ENCODE measurements at places on chromosomes 5 and 9.
A peak's percentile ranks its signal among the peaks of the same experiment; 100 is the strongest.

- DNase-seq: no peak
- H3K27ac ChIP-seq: peak overlapping the region; percentile 84
- H3K4me3 ChIP-seq: no peak overlapping the region
- H3K27me3 ChIP-seq: no peaks in the 10 kb centered on the region
These were observed 12.3 kb downstream of the RXRA start for GRCh38 chr9:134338394-134339182.

DNA sequence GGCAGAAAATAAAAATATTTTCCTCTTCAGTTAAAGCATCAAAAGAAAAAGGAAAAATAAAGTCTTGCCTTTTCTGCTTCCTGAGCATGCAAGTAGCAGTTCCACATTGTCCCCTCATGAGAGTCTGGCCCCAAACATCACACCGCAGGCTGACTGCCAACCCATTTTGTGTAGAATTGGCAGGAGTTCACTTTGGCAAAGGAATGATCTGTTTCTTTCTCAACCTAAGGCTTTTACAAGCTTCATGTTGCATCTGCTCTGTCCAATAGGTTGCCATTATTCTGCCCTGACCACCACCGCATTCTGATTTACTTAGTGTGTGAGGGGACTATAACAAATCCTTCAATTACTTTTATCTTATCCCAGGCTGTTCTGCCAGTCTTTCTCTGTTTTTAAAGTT lies 249.5 kb downstream of the ISL1 start:
- no peaks in the 10 kb centered on the region for H3K4me1 ChIP-seq
- no peak overlapping the region for H3K27ac ChIP-seq
- no peaks in the 10 kb centered on the region for H3K36me3 ChIP-seq

DNA sequence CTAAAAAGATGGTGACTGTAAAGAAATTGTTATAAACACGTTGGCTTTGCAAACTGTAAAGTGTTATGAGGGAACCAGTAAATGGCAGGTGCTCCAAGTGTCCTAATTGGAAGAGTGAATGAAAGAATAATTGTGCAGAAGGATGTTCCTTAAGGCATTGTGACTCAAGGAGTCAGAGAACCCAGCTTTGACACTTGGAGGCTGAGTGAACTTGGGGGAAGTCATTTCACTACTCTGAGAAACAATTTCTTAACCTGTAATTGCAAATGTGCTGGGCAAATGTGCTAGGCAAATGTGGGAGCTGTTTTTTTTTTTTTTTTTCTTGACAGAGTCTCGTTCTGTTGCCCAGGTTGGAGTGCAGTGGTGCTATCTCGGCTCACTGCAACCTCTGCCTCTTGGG lies 84.0 kb upstream of the TNFSF8 start:
- H3K4me1 ChIP-seq: no peaks in the 10 kb centered on the region
- no peaks in the 10 kb centered on the region for H3K36me3 ChIP-seq
- no peak overlapping the region for H3K27ac ChIP-seq
- no peak for DNase-seq

- H3K4me1 ChIP-seq: no peaks in the 10 kb centered on the region
- no peak for DNase-seq
- no peaks in the 10 kb centered on the region for H3K27me3 ChIP-seq
- no peak overlapping the region for H3K4me3 ChIP-seq
- no peak overlapping the region for H3K27ac ChIP-seq
These were observed 30.0 kb upstream of the ZNF366 start for GRCh38 chr5:72537166-72537565.

GRCh38 chr9:135530146-135530545 lies 8.9 kb downstream of the LCN1 start:
- DNase-seq: no peak
- H3K27ac ChIP-seq: no peak overlapping the region
- H3K4me1 ChIP-seq: no peaks in the 10 kb centered on the region

- H3K27me3 ChIP-seq: no peaks in the 10 kb centered on the region
- no peaks in the 10 kb centered on the region for H3K36me3 ChIP-seq
- peaks cover 38% of the 10 kb centered on the region for H3K4me1 ChIP-seq
- H3K27ac ChIP-seq: peak overlapping the region; percentile 82
These were observed 55.4 kb upstream of the PPARGC1B start for GRCh38 chr5:149674686-149675085.

GRCh38 chr9:22840641-22841040 lies 394.0 kb downstream of the DMRTA1 start:
- no peak overlapping the region for H3K4me3 ChIP-seq
- H3K36me3 ChIP-seq: no peaks in the 10 kb centered on the region
- no peak for DNase-seq
- no peaks in the 10 kb centered on the region for H3K4me1 ChIP-seq
- no peak overlapping the region for H3K27ac ChIP-seq
- H3K27me3 ChIP-seq: no peaks in the 10 kb centered on the region

GRCh38 chr5:172077664-172078425 lies 71.4 kb upstream of the FBXW11 start:
- no peaks in the 10 kb centered on the region for H3K4me1 ChIP-seq
- DNase-seq: peak; percentile 43
- H3K36me3 ChIP-seq: no peaks in the 10 kb centered on the region
- H3K27me3 ChIP-seq: no peaks in the 10 kb centered on the region
- H3K27ac ChIP-seq: no peak overlapping the region

- no peaks in the 10 kb centered on the region for H3K36me3 ChIP-seq
- H3K4me3 ChIP-seq: no peak overlapping the region
- H3K27ac ChIP-seq: no peak overlapping the region
- H3K27me3 ChIP-seq: no peaks in the 10 kb centered on the region
These were observed 53.7 kb upstream of the BOD1 start for GRCh38 chr5:173670130-173670651.

DNA sequence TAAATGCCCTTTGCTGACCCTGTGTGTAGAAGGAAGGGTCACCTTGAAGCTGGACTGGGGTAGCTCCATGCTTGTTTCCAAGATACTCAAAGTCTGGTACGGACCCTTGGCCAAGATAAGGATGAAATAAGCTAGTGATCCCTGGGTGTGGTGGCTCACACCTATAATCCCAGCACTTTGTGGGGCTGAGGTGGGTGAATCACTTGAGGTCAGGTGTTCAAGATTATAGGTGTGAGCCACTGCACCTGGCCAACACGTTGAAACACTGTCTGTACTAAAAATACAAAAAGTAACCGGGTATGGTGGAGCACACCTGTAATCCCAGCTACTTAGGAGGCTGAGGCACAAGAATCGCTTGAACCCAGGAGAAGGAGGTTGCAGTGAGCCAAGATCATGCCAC lies 33.3 kb downstream of the ACOT12 start:
- H3K36me3 ChIP-seq: no peaks in the 10 kb centered on the region
- no peak overlapping the region for H3K27ac ChIP-seq
- H3K4me1 ChIP-seq: peaks cover 23% of the 10 kb centered on the region
- H3K4me3 ChIP-seq: no peak overlapping the region

DNA sequence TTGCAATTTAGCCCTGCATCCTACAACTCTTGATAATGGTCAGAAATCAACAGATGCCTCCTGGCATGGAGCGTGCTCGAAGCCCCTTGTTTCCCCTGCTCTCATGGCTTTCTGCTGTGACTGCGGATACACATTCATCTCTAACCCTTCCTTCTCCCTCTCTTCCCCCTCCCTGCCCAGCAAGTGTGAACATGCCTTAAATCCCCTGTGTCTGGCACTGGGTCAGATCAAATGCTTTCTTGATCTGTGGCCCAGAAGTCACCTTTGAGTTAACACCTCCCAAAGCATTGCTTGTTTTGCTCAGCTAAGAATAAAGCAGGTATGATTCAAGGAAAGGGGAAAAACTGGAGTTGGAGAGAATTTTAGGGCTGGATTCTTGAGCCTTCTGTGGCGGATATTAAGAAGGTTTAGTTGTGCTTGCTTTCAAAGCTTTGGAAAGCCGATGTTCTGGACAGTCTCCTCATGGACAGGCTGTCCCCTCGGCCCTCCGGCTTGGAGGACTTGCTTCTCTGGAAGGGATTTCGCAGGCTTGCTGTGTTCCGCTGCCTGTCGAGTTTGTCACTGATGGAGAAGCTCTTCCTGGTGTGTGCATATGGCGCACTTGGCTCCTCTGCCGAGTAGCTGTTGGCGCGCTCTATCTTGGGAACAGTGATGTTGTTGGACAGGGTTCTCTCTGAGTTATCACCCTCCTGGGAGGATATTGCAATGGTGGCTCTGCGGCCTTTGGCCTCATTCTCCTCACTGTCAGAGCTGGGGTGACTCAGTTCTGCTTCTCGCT lies 121.3 kb upstream of the KLF9 start:
- H3K4me1 ChIP-seq: no peaks in the 10 kb centered on the region
- no peak overlapping the region for H3K4me3 ChIP-seq
- H3K27ac ChIP-seq: no peak overlapping the region
- DNase-seq: no peak

DNA sequence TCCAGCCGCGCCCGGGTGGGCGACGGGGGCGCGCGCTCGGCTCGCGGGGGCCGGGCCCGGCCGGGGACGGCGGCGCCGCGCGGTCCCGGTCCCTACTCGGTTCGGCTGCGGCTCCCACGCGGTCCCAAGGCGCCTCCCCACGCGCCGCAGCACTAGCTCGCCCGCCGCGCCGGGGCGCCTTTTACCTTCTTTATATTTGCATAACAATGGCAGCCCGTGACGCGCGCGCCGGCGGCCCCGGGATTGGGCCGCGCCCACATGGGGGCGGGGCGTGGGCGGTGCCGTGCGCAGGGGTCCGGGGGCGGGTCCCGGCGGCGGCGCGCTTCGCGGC lies at the start of gene NRARP:
NRARP (minus strand) TSS at position 154 of the 331 bp plus-strand sequence. CDS start 343 bp downstream, outside the sequence.
- no peaks in the 10 kb centered on the region for H3K36me3 ChIP-seq
- DNase-seq: peak; percentile 95
- H3K4me1 ChIP-seq: peaks cover 74% of the 10 kb centered on the region
- peaks cover 39% of the 10 kb centered on the region for H3K27me3 ChIP-seq

DNA sequence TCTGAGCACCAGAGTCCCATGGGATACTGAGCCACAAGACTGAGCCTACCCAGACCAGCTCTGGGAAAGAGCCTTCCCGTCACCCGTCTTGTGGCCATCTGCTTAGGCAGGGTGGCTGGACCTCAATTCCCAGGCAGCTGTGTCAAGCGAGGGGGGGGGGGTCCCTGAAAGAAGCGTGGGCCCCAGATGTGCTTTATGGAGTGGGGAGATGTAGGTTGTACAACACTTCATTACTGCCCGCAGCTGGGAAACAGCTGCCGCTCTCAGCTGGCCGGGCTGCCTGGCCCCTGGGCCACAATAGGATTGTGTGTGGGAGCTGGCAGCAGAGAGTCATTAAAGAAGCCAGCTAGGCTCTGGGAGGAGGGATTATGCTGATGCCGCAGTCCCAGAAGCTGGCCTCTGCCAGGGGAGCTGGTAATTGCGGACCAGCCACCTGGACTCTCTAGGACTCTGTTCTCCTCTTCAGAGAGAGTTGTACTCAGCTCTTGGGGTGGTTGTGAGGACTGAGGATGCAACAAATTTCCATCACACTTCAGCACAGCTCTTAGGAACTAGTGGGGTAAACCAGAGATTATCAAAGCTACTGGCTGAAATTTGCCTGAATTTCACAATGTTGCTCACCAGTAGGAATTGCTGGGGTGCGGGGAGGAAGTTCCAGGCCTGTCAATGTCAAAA lies 145.4 kb downstream of the GADD45G start:
- H3K4me1 ChIP-seq: no peaks in the 10 kb centered on the region
- no peak for DNase-seq
- peak overlapping the region; percentile 4 for H3K27ac ChIP-seq
- no peaks in the 10 kb centered on the region for H3K27me3 ChIP-seq
- H3K4me3 ChIP-seq: no peak overlapping the region
- H3K36me3 ChIP-seq: no peaks in the 10 kb centered on the region

GRCh38 chr5:56161927-56162326 lies 71.2 kb downstream of the ANKRD55 start:
- no peaks in the 10 kb centered on the region for H3K36me3 ChIP-seq
- H3K4me3 ChIP-seq: no peak overlapping the region
- H3K4me1 ChIP-seq: peaks cover 13% of the 10 kb centered on the region

DNA sequence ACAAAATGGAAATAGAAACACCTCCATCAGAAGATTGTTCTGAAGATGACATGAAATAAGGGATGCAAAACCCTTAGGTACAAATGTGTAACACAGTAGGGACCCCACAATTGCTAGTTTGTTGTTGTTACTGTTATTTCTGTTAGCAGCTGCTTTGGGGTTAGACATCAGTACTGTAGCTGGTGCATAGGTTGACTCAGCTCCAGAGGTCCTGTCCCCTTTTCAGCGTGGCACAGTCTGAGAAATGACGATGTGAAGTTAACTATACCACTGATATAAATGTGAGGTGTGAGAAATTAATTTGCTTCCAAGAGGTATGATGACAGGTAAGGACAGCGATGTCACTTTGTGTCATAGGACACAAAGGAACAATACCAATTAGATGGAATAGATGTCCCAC lies 384.6 kb upstream of the KLF4 start:
- no peak overlapping the region for H3K4me3 ChIP-seq
- no peaks in the 10 kb centered on the region for H3K4me1 ChIP-seq
- no peaks in the 10 kb centered on the region for H3K36me3 ChIP-seq
- H3K27me3 ChIP-seq: no peaks in the 10 kb centered on the region
- no peak overlapping the region for H3K27ac ChIP-seq

DNA sequence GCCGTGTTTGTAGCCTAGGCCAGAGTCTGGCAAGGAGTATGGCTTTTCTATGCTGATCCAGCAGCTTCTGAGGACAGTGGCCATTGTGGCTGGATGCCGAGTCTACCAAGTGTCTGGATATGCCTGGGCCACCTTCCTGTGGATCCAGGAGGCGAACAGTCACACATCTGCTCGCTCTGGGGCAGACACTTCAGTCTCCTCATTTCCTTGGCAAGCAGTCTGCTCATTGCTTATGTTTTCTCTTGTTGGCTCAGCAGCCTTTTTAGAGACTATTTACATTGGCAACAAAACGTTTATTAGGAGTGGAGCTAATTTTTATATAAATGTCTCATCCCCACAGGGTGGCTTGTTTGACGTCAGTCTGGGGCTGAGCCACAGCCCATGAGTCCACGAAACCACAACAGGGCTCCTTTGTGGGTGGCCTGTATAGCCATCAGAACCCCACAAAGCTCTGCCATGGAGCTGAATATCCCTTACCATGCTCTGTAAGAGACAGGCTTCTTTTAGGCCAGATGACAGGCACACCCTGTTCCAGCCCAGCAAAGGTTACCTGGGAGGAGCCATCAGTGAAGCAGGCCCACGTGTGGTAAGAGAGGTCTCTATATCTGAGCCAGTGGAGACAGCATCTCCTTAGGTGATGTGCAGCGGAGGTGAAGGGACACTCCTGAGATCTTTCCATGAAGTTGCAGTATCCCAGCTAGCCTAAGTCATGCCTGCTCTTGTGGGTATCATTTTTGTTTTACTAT lies 221.7 kb downstream of the DIRAS2 start:
- no peaks in the 10 kb centered on the region for H3K36me3 ChIP-seq
- no peak for DNase-seq
- no peak overlapping the region for H3K4me3 ChIP-seq
- H3K27ac ChIP-seq: no peak overlapping the region

DNA sequence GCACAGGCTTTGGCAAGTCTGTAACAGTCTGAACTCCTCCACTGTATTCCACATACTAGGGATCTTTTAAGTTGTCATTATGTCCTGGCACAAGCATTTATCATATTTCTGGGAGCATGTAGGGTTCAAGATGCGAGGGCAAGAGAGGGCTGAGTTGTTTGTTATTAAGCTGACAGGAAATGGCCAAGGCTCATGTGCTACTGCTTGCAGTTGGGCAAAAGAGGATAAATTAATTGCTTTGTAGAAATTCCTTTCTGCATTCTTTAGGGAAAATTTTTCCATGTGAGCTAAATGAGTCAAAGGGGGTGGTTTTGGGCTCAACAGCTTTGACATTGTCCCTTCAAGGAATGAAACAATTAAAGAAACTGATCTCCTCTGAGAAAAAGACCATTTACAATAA lies 35.4 kb downstream of the DOCK8 start:
- no peaks in the 10 kb centered on the region for H3K4me1 ChIP-seq
- H3K36me3 ChIP-seq: no peaks in the 10 kb centered on the region
- no peak overlapping the region for H3K27ac ChIP-seq
